ENCODE measurements at places on chromosomes 3 and 15. TPM values are rescaled to one million over a fixed set of nuclear protein-coding genes. Genes with fewer than 3 reads are reported as not detected.

- DNase-seq: no peak
Observed at GRCh38 chr3:155886915-155887314, 16.5 kb downstream of the GMPS start.

GRCh38 chr3:141346418-141346817 is 21.9 kb upstream of the ZBTB38 start:
- DNase-seq: no peak

DNA sequence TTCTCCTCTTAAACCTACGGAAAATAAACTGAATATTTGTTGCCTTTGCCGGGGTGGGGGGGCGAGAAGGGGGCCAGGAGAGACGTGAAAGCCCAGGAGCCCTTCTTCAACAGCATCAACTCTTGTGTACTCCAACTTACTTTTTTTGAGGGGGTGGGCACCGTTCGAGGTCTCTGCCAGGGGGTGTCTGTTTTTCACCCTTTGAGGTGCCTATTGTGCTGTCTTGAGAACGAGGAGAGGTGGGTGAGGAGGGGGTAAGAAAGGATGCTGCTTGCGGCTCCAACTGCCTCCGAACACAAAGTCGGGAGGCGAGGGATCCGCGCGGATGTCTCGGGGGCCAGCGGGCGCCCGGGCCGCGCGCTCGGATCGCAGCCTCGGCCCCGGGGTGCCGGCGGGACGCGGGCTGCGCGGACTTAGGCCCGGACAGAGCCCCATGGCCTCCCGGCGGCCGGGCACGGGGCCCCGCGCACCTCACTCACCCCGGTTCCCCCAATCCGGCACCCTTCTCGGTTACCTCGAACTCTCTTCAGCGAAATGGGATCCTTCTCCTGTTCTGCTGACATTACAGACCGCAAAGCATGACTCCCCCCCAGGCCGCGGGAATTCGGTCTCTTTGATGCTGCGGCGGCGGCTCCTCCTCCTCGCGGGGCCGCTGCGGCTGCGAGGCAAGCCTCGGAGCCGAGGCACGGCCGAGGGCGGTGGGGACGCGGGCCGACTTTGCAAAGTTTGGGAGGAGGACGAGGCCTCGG is 650 bp downstream of the PYGO1 start:
- DNase-seq: peak; percentile 1

DNA sequence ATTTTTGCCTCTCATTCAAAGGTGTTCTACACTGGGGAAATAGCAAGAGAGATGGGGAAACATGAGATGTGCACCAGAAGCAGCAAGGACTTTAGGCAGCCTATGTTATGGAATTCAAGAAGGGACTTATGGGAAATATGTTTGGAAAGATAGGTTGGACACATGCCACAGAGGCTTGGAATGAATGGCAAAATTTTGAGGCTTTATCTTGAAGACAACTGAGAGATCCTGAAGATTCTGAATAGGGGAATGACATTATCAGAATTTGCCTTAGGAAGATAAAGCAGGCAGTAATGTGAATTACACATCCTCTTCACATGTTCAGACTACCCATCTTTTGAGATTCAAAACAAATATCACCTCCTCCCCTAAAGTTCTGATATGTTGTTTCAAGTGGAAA is 10.0 kb upstream of the MECOM start:
- no peak for DNase-seq

- no peak for DNase-seq
Observed at GRCh38 chr3:100311011-100311410, 23.5 kb upstream of the NIT2 start.

GRCh38 chr3:58833491-58833890 is 166.9 kb upstream of the FAM3D start:
- no peak for DNase-seq

GRCh38 chr3:127803619-127804018 is 18.7 kb downstream of the MGLL start:
- no peak for DNase-seq

- DNase-seq: peak; percentile 72
Observed at GRCh38 chr3:30768703-30769550, 125.5 kb downstream of the GADL1 start.

GRCh38 chr15:60582370-60583036 is 103.6 kb upstream of the ICE2 start:
- DNase-seq: peak; percentile 66

GRCh38 chr3:37256447-37256846 is 82.1 kb upstream of the LRRFIP2 start:
- no peak for DNase-seq

GRCh38 chr15:40029979-40030893 is 8.7 kb downstream of the SRP14 start:
- no peak for DNase-seq

DNA sequence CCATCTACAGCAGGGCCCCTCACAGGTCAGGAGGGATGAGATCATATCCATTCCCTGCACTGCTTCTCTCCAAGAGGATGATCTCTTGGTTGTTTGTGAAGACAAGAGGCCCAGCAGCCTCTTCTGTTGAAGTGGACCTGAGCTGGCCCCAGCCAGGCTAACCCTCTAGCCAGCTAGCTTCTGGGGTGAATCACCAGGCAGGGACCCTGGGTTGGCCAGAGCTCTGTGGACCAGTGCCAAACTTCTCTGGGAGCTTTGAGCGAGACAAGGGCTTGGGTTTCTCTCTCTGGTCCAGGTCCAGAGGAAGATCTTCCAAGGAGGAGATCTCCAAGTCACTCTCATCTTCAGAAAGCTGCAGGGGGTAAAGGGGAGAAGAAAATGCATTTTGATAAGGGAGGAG is 52.7 kb downstream of the CLDN18 start:
- no peak for DNase-seq

- no peak for DNase-seq
Observed at GRCh38 chr3:131216801-131217200, 164.8 kb upstream of the NUDT16 start.

GRCh38 chr15:32838820-32839219 is 121.0 kb downstream of the GREM1 start:
- no peak for DNase-seq

The OIP5 gene
- 15.3 TPM for total RNA-seq

The GPR149 gene
- total RNA-seq: not detected

The FBXW12 gene
- not detected for total RNA-seq

The ZNF860 gene
- total RNA-seq: not detected

The NOX5 gene
- not detected for total RNA-seq

The SCN11A gene
- total RNA-seq: 0.44 TPM

The C3orf20 gene
- 0.51 TPM for total RNA-seq

The SAMD7 gene
- total RNA-seq: not detected

The ATP13A4 gene
- 5.1 TPM for total RNA-seq

The LRRN1 gene
- 2.6 TPM for total RNA-seq

The SLC22A14 gene
- total RNA-seq: 0.14 TPM

The SAMMSON gene
- total RNA-seq: not detected

The TSEN2 gene
- total RNA-seq: 11.8 TPM

All from activated T-cell treated with anti-CD3 and anti-CD28 coated beads, Interleukin-2, amount 50 U/mL, for 72 hours (primary cell).